ENCODE measurements at places on chromosomes 2 and 18.

- DNase-seq, result no peak
Observed at GRCh38 chr18:73728657-73729056, 419.0 kb downstream of the FBXO15 start.

- DNase-seq, result no peak
Observed at GRCh38 chr2:229920011-229920641, 1.7 kb downstream of the TRIP12 start.

DNA sequence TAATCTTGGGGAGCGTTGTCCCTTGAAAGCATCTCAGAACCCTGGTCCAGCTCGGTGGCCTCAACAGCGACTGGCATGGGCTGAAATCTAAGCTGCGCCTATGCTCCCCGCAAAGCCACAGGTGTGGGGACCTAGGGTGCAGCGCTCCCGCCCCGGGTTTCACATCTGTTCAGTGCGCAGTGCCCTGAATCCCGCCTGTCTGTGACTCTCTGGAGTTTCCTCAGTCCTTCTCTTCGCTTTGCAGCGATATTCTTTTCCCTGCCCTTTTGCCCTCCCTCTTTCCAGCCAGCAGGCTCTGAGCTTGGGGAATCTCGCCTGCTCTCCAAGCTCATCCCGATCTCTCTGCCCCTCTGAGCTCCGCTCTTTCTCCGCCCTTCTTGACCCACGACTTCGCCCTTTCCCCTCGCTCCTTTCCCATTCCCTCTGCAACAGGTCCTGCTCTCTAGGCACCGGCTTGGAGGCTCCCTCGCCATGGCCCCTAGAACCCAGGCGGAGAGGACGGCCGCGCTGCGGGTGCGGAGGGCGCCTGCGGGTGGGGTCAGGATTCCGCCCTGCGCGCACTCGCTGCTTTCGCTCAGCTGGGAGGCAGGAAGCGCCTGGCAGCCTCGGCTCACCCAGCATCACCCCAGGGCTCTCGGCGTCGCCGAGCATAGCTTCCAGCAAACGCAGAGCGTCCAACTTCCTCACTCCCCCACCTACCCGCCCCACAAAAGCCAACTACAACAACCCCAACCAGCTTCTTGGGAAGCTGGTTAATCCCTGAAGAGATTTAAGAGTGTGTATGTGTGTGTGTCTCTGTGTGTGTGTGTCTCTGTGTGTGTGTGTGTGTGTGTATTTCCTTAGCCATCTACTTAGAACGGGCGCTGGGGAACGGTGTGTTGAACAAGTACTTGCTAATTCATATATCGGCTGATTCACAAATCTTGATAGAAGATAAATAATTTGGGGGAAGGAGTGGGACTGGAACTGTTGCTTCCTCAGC lies 1.1 kb downstream of the GRP start:
- no peak for DNase-seq

DNA sequence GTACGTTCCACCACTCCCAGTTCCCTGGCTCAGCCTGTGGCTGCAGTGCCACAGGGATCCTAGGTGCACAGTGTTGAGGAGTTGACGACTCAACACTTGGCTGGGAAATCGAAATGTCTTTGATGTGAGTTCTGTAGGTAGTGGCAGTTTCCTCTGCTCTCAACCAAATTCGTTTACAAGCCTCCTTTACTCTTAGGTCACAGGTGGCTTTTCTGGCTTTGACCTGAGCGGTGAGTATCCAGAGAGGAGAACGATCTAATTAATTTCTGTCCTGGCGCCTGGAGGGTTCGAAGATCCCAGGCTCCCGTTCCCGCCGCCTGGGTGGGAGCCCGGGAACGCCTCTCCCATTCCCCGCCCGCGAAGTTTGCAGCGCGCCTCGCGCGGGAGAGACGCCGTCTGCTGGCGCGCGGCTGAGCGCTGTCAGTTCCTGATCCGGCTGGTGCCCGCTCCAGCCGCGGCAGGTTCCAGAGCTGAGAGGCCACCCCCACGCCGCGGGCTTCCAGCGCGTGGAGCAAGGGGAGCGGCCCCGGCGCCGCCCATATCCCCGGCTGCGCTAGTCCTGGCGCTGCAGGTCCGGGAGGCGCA lies at the start of gene LAMA3:
Gene LAMA3, plus strand, starts transcription at position 423 of the 585 bp plus-strand sequence. CDS start 231 bp downstream, outside the sequence.
- peak; percentile 2 for DNase-seq

DNA sequence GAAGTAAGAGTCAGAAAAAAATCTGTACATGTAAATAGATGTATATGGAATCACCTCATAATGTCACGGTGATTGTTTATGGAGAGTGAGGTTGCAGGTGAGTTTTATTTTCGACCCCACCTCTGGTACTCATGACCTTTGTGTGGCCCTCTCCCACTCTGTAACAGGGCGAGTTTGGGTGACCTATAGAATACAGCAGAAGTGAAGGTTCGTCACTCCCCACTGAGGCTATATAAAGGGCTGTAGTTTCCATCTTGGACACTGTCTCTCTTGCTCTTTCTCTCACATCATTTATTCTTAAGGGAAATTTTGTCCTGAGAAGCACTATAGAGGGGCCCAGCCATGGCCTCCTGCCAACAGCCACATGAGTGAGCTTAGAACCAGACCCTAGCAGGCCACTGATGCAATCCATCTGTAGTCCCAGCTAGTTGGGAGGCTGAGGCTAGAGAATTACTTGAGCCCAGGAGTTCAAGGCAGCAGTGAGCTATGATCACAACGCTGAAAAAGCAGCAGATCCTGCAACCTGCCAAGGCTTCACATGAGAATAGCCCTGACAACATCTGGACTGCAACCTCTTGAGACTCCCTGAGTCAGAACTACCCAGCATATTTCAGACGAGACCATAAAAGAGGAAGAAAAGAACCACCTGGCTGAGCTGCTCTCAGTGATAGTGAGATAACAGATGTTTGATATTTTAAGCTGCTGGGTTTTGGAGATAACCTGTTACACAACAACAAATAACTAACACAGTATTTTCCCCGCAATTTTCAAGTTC lies 74.3 kb upstream of the SLC1A4 start:
- DNase-seq, result no peak

DNA sequence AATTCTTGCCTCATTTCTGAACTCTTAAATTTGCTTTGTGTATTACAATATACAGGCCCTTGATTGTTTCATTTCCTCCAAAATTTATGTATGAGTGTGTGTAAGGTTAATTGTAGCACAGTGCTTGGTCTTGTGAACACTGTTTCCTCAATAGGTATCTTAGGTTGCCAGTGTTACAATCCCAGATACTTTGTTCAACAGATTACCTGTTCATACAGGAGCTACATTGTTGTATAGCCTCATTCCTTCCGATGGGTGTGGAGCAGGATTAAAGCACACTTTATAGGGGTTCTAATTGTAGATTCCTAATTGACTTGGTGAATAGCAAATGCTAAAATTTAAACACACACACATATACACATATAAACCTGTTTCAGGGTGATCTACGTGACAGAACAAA lies 10.7 kb downstream of the RBBP8 start:
- DNase-seq, result no peak

- DNase-seq, result no peak
Observed at GRCh38 chr2:74957886-74958273, 563 bp upstream of the POLE4 start.

GRCh38 chr18:11136241-11136640 lies 13.1 kb downstream of the PIEZO2 start:
- DNase-seq, result no peak

DNA sequence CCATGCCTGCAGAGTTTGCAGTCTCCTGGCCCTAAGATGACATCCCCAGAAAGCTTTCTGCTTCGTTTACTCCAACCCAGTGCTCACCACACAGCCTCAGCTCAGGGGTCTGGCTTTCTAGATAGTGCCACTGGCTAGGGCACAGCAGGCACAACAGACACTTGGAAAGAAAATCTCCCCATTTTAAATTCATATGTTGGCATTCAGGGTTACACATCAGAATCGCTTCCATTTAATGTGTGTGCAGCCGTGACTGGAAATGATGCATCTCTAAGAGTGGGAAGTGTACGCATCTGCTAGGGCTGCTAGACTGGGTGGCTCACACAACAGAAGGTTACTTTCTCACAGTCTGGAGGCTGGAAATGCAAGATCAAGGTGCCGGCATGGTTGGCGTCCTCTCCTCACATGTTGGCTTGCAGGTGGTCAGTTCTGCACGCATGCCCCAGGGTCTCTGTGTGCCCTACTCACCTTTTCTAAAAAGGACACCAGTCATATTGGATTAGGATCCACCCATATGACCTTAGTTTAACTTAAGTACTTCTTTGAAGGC lies 329.4 kb upstream of the RAB12 start:
- DNase-seq, result no peak

- no peak for DNase-seq
Observed at GRCh38 chr2:161415987-161416707, at the start of gene TBR1. Gene TBR1 (plus strand): TSS chr2:161416297. CDS start chr2:161416411, 114 bp downstream.

DNA sequence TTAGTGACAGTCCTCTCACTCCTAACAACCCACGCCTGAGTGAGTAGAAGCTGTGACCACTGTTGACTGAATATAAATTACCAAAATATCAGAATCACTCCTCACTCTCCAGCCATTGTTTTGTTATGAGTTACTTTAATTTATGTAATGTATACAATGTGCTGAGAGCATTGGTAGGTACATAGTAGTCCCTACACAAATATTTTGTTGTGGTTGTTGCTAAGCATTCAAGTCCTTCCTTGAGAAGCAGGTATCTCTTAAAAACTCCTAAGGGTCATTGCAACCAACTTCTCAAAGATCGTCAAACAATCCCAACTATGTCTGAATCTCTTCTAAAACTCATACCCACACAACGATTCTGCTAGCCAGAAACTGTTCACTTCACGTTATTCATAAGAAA lies 476.8 kb upstream of the TNP1 start:
- no peak for DNase-seq

DNA sequence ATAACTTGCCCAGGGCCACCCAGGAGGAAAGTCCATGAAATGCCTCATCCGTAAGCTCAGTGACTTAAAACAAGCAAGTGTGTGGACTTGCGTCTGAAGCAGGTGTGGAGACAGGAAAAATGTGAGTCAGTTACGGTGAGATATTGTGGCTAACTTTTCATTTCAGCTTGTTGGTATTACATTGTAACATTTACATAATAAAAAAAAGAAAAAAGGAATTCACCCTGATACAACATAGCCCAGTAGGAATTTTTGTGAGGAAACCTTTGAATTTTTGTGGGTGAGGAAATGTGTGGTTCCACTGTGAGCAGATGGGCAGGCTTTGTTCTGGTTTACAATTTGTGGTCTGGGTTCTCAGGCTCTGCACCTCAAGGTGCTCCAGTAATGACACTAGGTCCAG lies 33.7 kb upstream of the LYPD6B start:
- DNase-seq, result no peak

- DNase-seq, result no peak
Observed at GRCh38 chr2:62736899-62737559, 31.5 kb downstream of the EHBP1 start.

- no peak for DNase-seq
Observed at GRCh38 chr2:51085420-51086068, 53.6 kb upstream of the NRXN1 start.

- DNase-seq, result no peak
Observed at GRCh38 chr2:132252894-132253264, 91.1 kb upstream of the ANKRD30BL start.

DNA sequence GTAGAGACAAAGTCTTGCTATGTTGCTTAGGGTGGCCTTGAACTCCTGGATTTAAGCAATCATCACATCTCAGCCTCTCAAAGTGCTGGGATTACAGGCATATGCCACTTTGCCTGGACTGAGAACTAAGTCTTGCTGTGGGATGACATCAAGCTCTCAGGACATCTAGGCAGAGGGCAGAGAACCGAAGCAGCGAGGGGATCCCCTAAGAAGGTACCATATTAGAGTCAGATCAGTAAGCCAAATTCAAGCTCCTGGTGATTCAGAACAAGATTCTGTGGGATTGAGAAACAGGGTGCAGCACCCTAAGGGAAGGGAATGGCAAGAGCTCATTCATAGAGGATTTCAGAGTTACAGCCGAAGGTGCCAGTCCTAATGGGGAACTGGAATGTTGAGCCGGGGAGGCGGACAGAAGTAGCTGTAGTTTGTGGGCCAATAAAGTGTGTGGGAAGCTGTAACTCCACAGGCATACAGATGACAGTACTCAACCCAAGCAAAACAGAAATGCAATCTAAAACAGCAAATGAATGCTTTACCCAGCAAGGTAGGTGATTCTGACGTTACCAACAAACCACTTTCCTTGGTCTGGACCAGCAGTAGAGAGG lies 30.9 kb downstream of the EPHA4 start:
- no peak for DNase-seq

GRCh38 chr18:8380926-8381325 lies 228.3 kb upstream of the RAB12 start:
- DNase-seq, result no peak

DNA sequence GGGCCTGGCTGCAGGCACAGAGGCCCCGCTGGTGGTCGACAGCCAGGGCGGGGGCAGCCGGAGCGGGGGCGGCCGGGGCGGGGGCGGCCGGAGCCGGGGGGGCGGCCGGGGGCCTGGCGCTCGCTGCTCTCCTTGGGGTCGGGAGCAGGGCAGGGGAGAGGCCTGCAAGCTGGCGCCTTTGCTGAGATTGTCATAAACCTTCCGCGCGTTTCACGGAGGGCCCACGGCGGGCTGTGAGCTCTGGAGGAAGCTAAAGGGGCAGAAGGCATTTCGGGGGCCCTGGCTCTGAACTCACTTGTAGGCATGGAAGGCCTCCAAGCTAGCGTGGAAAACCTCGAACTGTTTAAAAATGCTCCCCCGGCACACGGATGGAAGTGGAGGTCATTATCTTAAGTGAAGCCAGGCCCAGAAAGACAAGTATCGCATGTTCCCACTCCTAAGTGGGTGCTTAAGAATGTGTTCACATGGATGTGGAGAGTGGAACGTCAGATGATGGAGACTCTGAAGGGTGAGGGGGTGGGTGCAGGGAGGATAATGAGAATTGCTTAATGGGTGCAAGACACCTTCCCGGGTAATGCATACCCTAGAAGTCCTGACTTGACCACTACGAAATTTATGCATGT lies 629 bp downstream of the PRELID3A start:
- DNase-seq, result no peak

GRCh38 chr2:71558300-71559051 lies 105.1 kb downstream of the DYSF start:
- DNase-seq, result no peak

DNA sequence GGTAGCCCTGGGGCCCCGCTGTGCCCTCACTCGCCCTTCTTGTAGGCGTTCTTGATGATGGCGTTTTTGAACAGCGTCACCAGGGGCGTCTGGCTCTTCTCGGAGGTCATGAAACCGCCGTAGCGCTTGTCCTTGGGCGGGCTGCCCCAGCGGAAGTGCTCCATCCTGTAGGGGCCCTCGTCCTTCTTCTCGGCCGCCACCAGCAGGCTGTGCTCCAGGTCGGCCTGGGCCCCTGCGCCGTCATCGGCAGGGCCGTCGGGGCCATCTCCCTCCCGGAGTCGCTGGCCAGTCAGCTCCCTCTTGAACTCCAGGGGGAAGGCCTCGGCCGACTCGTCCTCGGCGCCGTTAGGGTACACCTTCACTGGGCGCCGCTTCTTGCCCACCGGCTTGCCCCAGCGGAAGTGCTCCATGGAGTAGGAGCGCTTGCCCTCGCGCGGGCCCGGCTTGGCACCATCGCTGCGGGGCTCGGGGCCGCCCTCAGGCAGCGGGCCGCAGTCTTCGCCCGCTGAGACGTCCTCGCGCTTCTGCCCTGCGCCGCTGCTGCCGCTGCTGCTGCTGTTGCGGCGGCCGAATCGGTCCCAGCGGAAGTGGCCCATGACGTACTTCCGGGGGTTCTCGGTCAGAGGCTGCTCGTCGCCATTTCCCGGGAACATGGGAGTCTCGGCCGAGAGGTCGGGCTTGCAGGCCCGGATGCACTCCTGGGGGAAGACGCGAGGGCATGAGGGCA lies 7.2 kb downstream of the POMC start:
- DNase-seq, result peak; percentile 54

Data from activated T-cell treated with anti-CD3 and anti-CD28 coated beads for 4 hours (primary cell).